ENCODE measurements at places on chromosomes 11 and 22. TPM values are rescaled to one million over a fixed set of nuclear protein-coding genes. Genes with fewer than 3 reads are reported as not detected.

DNA sequence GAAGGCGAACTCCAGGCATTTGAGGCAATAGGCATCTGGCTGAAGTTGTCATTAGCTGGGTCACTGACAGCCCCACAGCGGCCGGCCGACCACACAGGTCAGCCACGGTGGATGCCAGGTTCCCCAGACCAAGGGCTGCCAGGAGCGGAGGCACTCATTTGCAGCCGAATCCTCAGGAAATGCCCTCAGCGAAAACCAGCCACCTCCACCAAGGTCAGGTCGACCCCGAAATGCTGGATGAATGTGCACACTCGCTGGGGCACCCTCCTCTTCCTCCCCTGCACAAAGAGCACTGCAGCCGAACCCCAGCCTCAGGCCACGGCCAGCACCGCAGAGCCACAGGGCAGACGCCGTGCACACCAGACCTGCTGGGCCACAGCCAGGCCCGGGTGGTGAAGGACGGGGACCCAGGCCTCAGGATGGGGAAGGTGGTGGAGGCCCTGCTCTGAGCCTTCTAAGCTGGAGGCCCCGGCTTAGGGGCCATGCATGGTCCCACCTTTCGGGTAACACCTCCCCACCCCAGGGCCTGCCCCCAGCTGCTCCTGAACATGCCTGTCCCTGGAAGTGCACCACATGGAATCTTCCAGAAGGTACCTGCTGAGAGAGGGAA is 206.0 kb downstream of the BRD1 start:
- H3K27me3 ChIP-seq: peaks cover 22% of the 10 kb centered on the region
- no peaks in the 10 kb centered on the region for H3K36me3 ChIP-seq
- H3K4me3 ChIP-seq: no peak overlapping the region
- no peaks in the 10 kb centered on the region for H3K4me1 ChIP-seq

GRCh38 chr22:39722032-39722325 is 151.4 kb downstream of the CACNA1I start:
- H3K4me3 ChIP-seq: no peak overlapping the region
- DNase-seq: no peak
- H3K27ac ChIP-seq: no peak overlapping the region
- H3K4me1 ChIP-seq: peaks cover 5% of the 10 kb centered on the region
- no peaks in the 10 kb centered on the region for H3K27me3 ChIP-seq
- no peaks in the 10 kb centered on the region for H3K36me3 ChIP-seq

DNA sequence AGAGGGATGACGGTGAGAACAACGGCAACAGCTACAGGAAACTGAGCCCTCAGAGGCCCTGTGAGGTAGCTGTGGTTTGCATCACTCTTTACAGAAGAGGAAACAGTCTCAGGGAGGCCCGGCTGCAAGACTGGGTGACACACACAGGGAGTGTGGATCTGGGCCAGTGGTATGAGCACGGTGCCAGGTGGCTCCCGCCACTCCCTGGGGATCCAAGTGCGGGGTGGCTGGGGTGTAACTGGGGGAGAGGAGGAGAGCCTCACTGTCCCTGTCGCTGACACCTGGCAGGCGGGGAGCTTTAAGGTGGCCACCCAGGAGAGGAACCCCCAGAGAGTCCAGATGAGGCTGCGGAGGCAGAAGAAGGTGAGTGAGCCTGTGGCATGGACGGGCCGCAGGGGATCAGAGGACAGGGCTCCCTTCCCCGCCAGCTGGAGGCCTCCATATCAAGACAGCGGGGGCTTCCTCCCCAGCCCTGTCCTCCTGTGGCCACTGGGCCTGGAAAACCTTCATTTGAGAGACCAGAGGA is 5.6 kb downstream of the RGL4 start:
- no peak overlapping the region for H3K4me3 ChIP-seq
- H3K36me3 ChIP-seq: peaks cover 24% of the 10 kb centered on the region
- H3K27ac ChIP-seq: no peak overlapping the region
- H3K27me3 ChIP-seq: no peaks in the 10 kb centered on the region
- peaks cover 13% of the 10 kb centered on the region for H3K4me1 ChIP-seq

DNA sequence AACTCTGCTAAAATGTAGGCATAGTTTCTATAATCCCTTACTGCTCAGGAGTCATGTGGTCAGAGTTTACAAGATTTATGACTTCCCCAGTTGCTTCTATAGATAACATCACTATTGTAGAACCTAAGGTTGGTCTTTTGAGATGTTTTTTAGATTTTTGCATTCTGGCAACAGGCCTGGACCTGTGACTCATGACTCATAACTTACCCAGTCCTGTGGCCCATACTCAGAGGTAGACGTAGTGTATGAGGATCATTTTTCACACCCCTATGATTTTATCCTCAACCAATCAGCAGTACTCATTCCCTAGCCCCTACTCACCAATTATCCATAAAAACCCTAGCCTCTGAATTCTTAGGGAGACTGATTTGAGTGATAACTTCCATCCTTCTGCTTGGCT is 384.4 kb upstream of the DDI1 start:
- H3K27ac ChIP-seq: no peak overlapping the region
- H3K4me1 ChIP-seq: no peaks in the 10 kb centered on the region

DNA sequence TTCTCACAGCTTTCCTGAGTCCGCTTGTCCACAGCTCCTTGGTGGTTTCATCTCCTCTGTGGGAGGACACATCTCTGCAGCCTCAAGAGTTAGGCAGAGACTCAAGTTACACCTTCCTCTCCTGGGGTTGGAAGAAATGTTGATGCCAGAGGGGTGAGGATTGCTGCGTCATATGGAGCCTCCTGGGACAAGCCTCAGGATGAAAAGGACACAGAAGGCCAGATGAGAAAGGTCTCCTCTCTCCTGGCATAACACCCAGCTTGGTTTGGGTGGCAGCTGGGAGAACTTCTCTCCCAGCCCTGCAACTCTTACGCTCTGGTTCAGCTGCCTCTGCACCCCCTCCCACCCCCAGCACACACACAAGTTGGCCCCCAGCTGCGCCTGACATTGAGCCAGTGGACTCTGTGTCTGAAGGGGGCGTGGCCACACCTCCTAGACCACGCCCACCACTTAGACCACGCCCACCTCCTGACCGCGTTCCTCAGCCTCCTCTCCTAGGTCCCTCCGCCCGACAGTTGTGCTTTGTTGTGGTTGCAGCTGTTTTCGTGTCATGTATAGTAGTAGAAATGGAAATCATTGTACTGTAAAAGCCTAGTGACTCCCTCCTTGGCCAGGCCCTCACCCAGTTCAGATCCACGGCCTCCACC is 11.7 kb downstream of the RASD2 start:
- no peak overlapping the region for H3K27ac ChIP-seq
- peak; percentile 23 for DNase-seq
- no peak overlapping the region for H3K4me3 ChIP-seq

DNA sequence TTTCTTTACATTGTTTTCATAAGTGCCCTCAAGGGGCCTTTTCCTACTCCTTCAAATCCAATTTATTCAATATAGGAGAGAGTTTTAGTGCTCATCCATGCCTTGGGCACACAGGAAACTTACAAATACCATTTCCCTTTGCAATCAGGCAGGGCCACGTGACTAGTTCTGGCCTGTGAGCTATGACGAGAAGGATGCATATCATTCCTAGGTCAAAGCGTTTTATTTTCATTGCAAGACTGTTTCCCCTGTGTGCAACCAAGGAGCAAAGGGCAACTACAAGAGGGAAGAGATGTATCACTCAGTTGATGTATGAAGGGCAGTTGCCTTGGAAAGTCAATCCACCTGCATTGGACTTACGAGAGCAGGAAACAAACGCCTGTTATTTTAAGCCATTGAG is 1.9 kb upstream of the TRAF6 start:
- H3K36me3 ChIP-seq: no peaks in the 10 kb centered on the region
- H3K4me1 ChIP-seq: peaks cover 32% of the 10 kb centered on the region
- no peak overlapping the region for H3K27ac ChIP-seq

- H3K4me3 ChIP-seq: no peak overlapping the region
- no peak overlapping the region for H3K27ac ChIP-seq
- no peaks in the 10 kb centered on the region for H3K36me3 ChIP-seq
Measured at GRCh38 chr11:94112206-94112953, 16.3 kb upstream of the PANX1 start.

DNA sequence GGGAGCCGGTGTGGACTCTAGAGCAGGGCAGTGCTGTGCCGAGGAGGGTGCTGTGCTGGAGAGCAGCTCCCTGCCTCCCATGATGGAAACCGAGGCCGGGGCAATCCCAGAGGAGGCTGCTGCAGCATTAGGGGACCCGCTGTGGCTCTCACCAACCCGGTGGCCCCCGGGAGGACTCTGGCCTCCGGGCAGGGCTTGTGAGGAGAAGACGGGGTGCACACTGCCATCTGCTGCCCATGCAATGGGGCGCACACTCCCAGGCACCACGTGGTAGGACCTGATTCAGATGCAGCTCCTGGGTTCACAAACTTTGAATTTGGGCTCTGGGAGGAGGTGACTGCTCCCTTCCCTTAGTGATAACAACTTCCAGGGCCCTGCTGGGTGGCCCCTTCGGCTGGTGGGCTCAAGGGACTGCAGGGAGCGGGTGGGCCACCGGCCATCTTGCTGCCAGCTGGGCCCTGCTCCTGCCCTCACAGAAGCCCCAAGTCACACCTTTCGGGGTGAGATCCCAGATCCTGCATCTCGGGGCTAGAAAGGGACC is 93.8 kb upstream of the FGF3 start:
- no peak overlapping the region for H3K4me3 ChIP-seq
- no peak overlapping the region for H3K27ac ChIP-seq
- no peaks in the 10 kb centered on the region for H3K36me3 ChIP-seq
- H3K27me3 ChIP-seq: peaks cover 15% of the 10 kb centered on the region
- H3K4me1 ChIP-seq: no peaks in the 10 kb centered on the region

DNA sequence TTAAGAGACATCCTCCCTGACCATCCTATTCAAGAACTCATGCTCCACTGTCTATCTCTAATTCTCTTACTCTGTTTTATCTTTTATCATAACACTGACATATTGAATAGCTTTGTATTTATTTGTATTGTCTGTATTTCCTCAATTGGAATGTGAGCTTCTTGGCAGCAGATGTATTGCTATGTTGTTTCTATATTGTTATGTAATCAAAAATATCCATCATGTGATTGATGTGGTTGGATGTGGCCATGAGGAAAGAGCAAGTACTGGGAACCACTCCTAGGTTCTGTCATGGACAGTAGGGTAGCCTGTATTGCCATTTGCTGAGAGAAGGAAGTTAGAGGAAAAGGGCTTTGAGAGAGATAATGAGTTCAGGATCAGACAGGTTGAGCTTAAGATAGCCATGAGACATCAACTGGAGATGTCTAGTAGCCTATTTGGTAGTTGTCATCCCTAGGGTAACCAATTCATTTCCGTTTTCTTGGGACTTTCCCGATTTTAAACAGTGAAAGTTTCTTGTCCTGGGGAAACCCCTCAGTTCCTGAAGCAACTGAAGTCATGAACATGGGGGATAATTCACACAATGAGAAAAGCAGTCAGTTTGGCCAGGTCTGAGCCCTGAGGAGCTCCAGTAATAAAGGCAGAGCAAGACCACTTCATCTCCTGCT is 404.5 kb downstream of the INSC start:
- no peak for DNase-seq
- no peaks in the 10 kb centered on the region for H3K36me3 ChIP-seq
- H3K4me3 ChIP-seq: no peak overlapping the region

GRCh38 chr11:134266841-134267251 is 9.3 kb upstream of the GLB1L3 start:
- H3K27ac ChIP-seq: no peak overlapping the region
- H3K4me1 ChIP-seq: peaks cover 5% of the 10 kb centered on the region
- H3K27me3 ChIP-seq: peaks cover 5% of the 10 kb centered on the region
- DNase-seq: no peak
- H3K36me3 ChIP-seq: peaks cover 2% of the 10 kb centered on the region

Gene DBX1
- total RNA-seq: not detected

Gene ZNF214
- total RNA-seq: 1.9 TPM

Gene RIMBP3C
- total RNA-seq: 0.15 TPM
